ENCODE measurements at places on chromosomes 13 and 19.

GRCh38 chr19:39183104-39183503, 13.7 kb upstream of the NCCRP1 start:
- DNase-seq: no peak

DNA sequence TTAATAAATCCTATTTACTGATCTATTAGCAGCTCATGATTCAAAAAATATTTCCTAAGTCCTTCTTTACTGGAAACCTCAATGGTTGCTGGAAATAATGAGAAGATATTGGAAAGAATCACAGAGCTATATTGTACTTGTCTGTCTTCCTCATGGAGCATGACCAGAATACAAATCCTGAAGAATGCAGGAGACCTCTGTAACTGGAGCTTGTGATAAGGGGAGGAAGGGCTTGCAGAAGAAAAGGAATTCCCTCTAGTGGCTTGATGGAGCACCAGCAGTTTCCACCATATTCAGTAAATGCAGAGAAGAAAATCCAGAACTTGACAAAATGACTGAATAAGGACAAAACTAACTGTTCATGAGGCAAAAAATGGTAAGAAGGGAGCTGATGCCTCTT, 1333.1 kb downstream of the EFNB2 start:
- no peak for DNase-seq

DNA sequence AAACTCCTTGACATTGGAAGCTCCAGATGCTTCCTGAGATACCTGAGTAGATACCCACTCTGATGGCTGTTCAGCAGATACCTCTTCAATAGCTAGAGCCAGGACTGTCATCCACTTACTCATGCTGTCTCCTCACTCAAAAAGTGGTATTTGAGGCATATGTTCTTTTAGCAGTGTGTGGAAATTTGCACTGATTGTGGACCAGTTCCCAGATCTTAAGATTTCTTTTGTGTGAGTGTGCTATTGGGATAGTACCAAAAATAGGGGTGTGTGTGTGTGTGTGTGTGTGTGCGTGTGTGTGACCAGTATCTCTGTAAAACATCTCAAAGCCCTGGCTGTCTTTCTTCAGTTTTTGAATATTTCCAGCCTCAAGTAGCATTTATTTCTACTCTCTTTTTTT, 108.3 kb downstream of the SLITRK5 start:
- DNase-seq: no peak

DNA sequence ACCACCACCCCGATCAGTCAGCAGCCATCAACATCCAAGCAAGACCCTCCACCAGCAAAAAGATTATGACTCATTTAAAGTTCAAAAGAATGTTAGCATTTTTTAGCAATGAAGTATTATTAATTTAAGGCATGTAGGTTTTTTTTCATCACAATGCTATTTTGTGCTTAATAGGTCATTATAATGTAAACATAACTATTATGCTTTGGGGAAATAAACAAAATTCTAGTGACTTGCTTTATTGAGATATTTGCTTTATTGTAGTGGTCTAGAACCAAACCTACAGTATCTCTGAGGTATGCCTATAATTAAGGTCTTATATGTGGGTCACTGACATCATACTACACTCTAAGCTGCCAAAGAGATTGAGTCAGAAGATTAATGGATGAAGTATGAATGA, 20.0 kb downstream of the KLF12 start:
- DNase-seq: no peak
